ENCODE measurements at places on chromosomes 12 and 14. TPM values are rescaled to one million over a fixed set of nuclear protein-coding genes. Genes with fewer than 3 reads are reported as not detected.
A peak's percentile ranks its signal among the peaks of the same experiment; 100 is the strongest.

DNA sequence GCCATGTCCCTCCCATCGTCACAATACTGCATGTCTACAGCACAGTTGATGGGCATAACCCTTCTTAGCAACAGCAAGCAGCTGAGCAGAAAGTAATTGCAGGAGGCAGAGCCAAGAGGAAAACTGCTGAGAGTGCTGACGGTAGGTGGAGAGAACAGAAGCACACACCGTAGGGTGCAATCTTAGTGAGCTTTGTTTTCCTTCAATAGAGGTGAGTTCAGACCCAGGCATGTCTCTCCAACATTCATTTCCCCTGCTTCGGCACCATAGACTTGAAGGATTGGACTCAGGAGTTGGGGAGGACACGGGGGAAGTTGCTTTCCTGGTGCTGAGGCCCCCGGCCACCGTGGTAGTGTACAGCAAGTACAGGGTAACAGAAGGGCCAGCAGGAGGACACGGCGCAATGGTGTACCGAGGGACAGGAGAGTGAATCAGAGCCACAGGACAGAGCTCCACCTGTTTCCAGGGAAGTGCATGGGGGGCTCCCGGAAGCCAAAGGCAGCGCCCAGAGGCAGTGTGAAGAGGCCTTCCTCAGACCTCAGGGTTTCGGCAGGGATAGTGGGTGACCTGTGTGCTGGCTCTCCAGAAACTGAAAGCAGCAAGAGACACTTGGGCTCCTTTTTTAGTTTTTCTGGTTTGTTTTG is 36.3 kb upstream of the SINHCAF start:
- H3K4me1 ChIP-seq: peaks cover 30% of the 10 kb centered on the region
- H3K36me3 ChIP-seq: no peaks in the 10 kb centered on the region
- H3K27ac ChIP-seq: peak overlapping the region; percentile 93
- H3K27me3 ChIP-seq: no peaks in the 10 kb centered on the region
- H3K4me3 ChIP-seq: peak overlapping the region; percentile 37

Gene KRT79
- not detected for total RNA-seq

Gene RNASE3
- total RNA-seq: not detected

- H3K27me3 ChIP-seq: no peaks in the 10 kb centered on the region
- H3K4me1 ChIP-seq: peaks cover 34% of the 10 kb centered on the region
- H3K4me3 ChIP-seq: no peak overlapping the region
- H3K27ac ChIP-seq: peak overlapping the region; percentile 3
Observed at GRCh38 chr14:54483846-54484245, 4.9 kb downstream of the GMFB start.

DNA sequence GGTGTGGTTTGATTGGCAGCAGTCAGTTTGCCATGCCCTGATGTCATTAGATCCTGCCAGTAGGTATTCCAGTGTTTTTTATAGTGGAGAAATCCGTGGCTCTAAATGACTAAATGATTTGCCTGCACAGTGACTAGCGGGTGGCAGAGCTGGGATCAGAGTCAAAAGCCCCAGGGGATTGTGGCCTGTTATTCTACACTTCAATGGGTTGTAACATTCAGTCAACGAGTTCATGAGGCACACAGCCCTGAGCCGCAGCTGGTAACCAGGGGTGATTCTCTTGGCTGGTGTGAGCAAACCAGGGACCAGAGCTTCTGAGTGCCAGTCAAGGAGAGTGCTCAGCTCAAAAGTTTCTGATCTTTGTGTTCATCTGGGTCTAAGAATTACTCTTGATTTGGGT is 1.8 kb downstream of the MYH6 start:
- H3K4me3 ChIP-seq: no peak overlapping the region
- DNase-seq: no peak
- no peaks in the 10 kb centered on the region for H3K36me3 ChIP-seq
- peaks cover 66% of the 10 kb centered on the region for H3K27me3 ChIP-seq
- H3K4me1 ChIP-seq: peaks cover 2% of the 10 kb centered on the region

Gene KCNH5
- total RNA-seq: 2.3 TPM

Measured in mesothelial cell of epicardium (in vitro differentiated cells).